ENCODE measurements at places on chromosomes 2 and 18.

DNA sequence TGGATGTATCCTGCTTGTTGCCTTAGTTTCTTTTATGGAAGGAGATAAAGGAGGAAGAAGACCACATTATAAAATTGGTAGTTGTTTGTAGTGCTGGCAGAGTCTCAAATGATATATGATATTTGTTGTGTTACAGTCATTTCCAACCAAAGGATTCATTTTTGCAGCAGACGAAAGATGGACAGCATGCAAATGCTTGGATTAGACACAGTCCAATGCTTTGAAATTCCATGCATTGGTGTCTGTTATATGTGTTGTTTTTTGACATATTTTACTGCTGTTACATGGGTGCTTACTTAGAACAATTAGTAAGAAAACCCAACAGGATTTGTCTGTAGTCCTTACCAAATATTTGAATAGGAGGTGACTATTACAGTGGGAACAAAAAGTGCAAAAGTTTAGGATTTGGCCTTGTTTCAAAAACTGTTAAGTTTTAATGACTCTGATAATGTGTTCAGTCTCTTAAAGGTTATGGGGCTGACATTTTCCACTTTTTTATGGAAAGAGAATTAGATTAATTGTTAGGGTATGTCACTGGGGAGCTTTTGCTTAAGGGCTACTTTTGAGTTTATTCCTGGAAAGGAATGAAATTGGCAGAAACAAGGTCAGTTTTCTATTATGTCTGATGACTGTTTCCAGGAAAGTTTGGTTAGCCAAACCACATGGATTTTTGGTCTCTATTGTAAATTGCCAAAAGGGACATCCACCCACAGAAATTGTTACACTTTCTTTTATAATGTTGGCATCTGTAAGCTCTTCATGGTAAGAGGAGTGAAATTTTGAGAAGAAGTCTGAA, 229.4 kb upstream of the MMADHC start:
- DNase-seq = no peak

DNA sequence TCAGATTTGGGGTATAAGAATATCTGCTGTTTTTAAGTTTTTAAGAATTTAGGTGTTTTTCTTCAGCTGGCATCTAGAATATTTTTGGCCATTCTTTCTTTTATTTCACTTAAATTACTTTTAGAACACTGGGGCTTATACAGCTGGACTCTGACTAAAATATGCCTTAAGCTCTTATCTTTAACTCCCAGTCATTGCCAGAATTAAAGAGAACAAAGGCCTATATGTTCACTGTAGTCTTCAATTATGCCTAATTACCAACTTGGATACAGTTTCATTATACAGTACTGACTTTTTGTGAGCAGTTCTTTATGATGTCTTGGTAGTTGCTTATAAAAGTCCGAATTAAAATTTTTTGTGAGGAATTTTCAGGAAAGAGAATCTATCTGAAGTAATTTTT, 192.8 kb downstream of the ZNF407 start:
- no peak for DNase-seq

DNA sequence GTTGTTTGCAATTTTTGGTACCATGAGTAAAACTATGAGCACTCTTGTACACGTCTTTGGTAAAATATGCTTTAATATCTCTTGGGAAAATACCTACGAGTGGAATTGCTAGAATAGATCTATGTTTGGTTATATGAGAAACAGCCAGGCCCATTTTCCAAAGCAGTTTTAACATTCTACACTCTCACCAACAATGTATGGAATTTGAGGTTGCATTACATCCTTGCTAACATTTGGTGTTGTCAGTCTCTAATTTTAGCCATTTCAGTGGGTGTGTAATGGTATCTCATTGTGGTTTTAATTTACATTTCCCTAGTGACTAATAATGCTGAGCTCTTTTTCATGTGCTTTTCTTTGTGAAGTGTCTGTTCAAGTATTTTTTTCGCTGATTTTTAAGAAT, 118.9 kb upstream of the TCF4 start:
- no peak for DNase-seq

GRCh38 chr2:714005-714741, 37.0 kb upstream of the TMEM18 start:
- peak; percentile 71 for DNase-seq

- DNase-seq = no peak
Measured at GRCh38 chr2:88211003-88211808, 41.1 kb downstream of the THNSL2 start.

GRCh38 chr2:24830786-24831185, 37.6 kb downstream of the CENPO start:
- DNase-seq = no peak

GRCh38 chr18:2396162-2396505, 175.2 kb downstream of the METTL4 start:
- no peak for DNase-seq

DNA sequence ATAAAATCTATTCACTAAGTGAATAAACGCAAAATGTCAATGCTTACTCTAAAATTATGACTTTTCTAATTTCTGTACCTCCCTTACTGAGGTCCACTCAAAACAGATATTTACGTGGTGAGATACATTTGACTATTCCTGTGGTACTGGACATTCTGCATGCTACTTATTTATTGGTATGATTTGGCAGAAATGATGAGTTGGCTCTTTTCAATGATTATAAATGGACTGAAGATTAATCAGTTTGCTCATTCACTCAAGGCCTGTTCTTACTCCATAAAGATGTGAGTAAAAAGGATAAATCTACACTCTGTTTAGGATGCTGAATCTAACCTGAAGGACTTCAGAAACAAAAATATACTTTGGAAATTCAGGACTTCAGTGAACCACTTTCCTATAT, 98.8 kb downstream of the OLA1 start:
- DNase-seq = no peak

GRCh38 chr18:2597639-2598038, 26.3 kb downstream of the NDC80 start:
- DNase-seq = no peak

DNA sequence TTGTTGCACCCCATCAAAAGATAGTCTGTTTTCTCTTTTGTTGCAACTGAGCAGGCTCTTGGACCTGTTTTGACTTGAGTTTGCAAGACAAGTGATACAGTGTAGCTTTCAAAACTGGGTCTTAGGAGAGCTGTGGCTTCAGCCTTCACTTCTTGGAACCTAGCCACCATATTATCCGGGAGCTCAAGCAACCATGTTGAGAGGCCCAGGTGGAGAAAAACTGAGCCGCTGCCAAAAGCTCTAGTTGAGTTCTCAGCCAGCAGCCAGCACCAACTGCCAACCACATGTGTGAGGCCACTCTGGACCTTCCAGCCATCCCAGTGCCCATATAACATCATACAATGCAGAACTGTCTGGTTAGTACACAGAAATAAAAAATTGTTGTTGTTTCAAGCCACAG, 5.4 kb downstream of the CACNB4 start:
- no peak for DNase-seq

DNA sequence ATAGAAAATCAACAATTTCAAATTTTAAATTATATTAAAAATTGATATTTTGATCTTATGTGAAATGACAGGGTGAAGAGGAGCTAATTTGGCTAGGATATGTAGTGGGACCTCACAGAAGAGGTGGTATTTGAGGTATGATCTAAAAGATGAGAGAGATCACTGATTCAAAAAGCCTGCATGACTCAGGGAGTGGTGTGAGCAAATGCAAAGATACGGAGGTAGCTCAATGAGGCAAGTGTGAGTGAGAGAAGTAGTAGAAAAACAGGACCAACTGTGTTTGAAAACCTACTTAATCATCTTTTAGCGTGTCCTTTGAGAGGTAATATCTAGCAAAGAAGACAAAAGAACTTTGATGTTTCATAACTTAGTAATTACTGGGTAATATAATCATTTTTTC, 557.5 kb downstream of the DSC3 start:
- no peak for DNase-seq

GRCh38 chr2:192551760-192552159, 357.0 kb upstream of the TMEFF2 start:
- DNase-seq = no peak

GRCh38 chr2:159119652-159120257, 151.3 kb downstream of the TANC1 start:
- no peak for DNase-seq

DNA sequence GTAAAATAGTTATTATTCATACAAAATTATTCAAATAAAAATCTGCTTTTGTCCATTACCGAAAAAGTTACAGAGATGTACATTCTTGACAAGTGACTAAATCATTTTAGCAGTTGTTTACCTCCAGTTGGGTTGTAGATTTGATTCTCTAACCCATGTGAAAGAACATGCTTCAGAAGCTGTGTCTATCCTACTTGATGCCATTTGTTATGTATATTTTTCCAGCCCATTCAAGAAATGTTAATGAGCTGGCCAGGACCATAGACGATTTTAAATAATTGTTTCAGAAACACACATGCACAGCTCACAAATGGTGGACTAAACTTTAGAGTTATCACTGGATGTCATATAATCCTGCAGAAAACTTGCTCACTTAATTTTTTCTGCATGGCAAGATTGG, 391.1 kb upstream of the REG3G start:
- no peak for DNase-seq

DNA sequence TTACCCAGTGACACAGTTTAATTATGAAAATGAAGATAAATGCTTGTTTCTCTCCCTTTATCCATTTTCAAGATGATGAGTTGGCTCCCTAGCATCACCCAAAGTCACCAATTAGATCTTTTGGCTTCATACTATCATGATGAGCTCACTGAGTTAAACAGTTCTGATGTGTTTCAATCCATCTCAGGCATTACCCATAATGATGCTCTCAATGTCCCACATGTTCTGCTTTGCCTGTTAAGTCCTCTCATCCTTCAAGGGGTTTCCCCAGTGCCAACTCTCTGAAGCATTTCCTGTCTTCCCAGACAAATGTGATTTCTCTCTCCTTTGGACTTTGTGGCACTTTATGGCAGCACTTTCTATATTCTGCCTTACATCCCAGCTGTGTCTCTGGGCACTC, 92.6 kb downstream of the EPB41L3 start:
- no peak for DNase-seq
